ENCODE measurements at places on chromosomes 5 and 9. TPM values are rescaled to one million over a fixed set of nuclear protein-coding genes. Genes with fewer than 3 reads are reported as not detected.

- no peak for DNase-seq
Measured at GRCh38 chr5:151222790-151223446, 974 bp downstream of the CCDC69 start.

DNA sequence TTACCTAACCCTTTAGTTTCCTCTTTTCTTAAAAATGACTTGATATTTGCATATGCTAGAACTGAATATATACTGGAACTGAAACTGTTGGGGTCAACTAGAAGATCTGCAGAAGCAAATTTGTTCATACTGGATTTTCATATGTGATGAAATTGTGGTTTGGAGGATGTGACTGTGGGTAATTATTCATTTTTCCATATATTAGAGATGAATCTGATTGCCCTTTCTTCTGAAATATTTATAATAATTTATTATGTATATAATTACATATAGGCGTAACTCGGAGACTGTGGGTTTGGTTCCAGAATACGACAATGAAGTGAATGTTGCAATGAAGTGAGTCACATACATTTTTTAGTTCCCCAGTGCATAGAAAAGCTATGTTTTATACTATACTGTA, 149.1 kb downstream of the ATP10B start:
- DNase-seq = no peak

DNA sequence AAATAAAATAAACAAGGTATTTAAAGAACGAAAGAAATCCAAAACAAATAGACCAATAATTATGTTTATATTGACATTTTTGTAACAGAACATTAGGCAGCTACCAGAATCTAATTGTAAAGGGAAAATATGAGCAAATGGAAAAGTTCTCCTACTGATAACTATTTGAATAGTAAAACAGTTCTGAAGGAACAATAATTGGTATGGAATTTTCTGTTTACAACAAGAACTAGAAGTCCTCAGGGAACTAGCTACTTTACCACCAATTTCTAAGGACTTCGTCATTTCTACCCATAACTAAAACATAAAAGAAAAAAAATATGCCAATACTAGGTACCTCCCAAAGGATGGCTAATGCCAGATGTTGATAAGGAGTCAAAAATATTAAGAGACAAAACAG, 58.5 kb downstream of the AP3B1 start:
- DNase-seq = no peak

DNA sequence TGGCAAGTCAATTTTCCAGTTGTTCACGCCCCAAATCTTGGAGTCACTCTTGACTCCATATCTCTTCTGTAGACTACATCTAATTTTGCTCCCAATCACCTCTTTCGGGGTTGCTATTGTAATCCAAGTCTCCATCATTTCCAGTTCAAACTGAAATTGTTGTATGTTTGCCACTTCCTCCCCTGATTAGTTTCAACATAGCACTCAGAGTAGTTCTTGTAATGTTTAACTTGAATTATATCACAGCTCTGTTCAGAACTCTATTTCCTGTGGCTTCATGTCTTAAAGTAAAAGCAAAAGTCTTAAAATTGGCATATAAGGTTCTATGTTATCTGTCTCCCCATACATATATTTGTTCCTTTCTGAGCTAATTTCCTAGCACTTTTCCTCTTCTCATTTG, 348.5 kb upstream of the RIOK2 start:
- no peak for DNase-seq

DNA sequence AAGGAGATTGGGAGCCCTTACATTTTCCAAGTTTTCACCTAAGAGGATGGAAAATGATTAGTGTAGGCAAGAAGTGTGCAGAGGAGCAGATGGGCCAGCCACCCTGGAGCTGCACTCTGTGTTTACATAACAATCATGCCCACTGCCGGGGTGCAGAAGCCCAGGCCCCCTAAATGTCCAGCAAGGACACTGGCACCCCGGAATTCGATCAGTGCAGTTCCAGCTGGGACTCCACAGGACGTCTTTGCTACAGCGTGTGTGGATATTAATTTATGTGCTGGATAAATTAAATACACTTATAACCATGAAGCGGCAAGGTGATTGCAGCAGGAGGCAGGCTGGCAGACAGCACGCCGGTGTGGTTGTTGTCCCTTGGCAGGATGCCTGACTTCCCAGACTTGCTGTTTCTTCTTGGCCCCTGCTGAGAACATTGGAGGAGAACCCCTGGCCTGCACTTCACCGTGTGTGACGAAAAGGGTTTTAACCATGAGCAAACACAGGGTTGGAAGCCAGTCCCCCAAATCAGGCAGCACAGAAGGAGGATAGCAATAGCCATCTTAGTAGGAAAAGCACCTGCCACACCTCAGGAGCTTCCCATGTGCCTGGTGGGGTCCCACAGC, 73.7 kb downstream of the GADD45G start:
- DNase-seq = no peak

- DNase-seq = no peak
Measured at GRCh38 chr5:110321117-110321516, 405.4 kb downstream of the TMEM232 start.

DNA sequence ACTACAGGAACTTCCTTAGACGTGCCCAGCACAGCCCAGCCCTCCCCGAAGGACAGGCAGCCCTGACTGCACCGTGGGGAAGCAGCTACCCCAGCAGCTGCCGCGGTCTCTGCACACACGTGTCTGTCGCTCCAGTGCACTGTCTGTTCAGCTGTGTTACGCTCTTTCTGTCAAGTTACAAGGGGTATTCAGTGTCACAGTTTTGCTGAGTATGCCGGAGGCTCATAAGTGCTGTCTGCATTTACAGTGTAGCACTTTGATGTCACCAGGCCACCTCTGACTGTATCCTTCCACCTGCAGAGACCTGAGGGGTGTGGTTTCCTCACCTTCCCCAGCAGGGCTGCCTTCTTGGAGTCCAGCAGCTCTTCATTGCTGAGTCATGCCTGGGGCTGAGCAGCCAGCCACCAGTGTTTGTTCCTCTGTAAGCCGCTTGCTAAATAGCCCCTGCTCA, 126.8 kb downstream of the EHMT1 start:
- DNase-seq = no peak

DNA sequence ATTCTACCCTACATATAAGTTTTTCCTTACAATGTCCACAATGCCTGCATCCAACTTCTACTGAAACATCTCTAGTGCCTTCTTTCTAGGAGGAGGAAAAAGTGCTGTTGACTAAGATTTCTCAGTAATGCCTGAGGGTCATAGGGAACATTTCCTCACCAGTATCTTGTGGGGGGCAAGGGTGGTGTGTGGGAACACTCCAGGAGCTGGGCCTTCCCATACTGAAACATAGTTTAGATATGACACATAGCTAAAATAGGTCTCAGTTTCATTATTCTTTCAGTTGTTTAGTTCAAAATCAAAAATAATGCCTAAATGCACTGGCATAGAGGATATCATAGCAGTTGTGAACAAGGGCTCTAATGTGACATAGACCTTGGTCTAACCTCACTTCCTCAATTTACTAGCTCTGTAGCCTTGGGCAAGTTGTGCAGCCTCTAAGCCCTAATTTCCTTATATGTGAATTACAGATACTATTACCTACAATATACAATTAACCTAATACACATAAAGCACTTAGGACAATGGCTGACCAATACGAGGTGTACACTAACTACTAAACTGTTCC, 66.1 kb downstream of the HAPLN1 start:
- no peak for DNase-seq

DNA sequence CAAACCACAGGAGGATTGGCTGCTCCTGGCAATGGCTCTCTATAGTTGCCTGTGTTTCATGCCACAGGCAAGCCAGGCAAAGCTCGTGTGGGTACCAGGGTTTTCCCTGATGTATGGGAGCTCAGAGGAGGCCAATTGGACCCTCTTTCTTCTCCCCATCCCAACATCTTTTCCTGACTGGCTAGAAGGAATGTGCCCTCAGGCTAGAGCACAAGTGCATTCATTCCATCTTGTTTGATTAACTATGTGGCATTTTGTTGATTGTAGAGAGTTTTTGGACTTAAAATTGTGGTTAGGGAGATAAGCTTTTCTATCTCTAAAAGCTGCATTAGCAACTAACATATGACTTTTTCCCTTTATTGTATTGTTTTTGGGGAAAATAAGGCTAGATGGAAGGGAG, 561.3 kb downstream of the PSAT1 start:
- no peak for DNase-seq

DNA sequence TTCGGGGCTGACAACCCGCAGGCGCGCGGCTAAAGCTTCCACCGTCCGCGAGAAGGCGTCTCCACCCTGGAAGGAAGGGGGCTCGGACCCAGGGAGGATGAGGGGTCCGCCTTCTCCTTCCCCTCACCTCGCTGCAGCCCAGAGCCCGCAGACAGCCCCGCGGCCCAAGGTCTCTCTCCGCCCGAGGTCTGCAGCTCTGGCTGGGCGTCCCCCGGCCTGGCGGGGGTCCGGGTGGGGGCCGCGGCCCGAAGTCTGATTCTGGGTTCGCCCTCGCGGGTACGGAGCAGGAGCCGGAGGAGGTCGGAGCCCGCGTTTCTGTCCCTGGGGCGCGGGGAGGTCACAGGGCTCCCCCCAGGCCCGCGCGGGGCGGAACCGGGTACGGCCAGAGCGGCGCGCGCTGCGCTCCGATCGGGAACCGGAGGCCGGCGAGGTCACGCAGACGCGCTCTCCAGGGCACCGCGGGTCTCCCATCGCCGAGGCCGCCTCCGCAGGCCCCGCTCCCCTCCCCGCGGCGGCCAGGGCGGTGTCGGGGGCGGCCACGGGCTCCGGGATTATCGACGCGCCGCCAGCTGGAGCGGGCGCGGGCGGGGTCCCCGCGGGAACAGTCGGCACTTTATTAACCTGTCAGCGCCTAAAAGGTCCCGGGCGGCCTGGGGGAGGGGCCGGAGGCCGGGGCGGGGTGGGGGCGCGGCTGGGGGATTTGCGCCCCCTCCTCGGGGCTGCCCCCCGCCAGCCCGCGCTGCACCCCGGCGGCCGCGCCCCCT, 11.6 kb downstream of the LHX3 start:
- no peak for DNase-seq

DNA sequence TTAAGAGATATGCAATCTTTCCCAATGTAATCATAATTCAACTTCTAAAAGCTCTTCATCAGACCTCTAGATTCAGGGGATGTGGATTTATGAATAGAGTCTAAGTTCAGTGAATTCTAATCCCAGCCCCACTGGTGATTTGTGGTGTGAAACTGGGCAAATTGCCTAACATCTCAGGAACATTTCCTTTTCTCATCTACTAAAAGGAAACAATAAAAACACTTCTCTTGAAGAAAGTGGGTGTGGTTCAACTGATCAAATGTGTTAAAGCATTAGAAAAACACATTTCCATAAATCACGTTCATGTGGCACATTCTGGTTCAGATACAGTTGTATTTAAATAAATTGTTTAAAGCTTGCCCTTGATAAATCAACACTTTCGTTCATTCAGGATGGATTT, 631.7 kb upstream of the CDH6 start:
- DNase-seq = no peak

DNA sequence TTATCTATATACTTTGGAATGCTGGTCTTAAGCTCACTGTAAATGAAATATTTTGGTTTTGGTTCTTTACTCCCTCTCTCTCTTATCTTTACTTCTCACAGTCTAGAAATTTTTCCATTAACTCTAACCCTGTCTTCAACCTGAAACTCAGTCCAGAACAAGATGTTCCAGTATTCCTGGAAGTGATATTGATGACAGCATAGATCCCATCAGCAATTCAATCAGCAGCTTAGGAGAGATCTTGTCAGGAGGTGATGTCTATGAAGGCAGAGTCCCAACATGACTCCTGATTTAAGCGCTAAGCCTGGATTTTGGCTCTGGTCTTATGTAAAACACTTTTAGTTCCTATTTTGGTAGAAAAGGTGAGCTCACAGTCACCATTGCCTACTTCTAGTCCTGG, 52.6 kb downstream of the RFK start:
- DNase-seq = no peak

- no peak for DNase-seq
Measured at GRCh38 chr5:152861231-152861630, 456.2 kb upstream of the NMUR2 start.

GRCh38 chr9:35748858-35749514, at the start of the genes GBA2 and RGP1:
Gene GBA2 (minus strand): TSS chr9:35749228. CDS start chr9:35748704, 524 bp downstream.
Gene RGP1 (plus strand): TSS chr9:35749287. CDS start chr9:35749756, 469 bp downstream.
- DNase-seq = no peak

GRCh38 chr9:13932528-13933267, 381.2 kb downstream of the NFIB start:
- DNase-seq = no peak

- no peak for DNase-seq
Measured at GRCh38 chr5:159629158-159629557, 287.1 kb upstream of the ADRA1B start.

Gene BNIP1
- 14.5 TPM for polyA plus RNA-seq

Gene GABBR2
- polyA plus RNA-seq = 3.6 TPM

Gene HAPLN1
- 9.9 TPM for polyA plus RNA-seq

Gene ADAMTSL1
- 16.5 TPM for polyA plus RNA-seq

Gene PCDHB3
- 3.4 TPM for polyA plus RNA-seq

Gene NTNG2
- 0.46 TPM for polyA plus RNA-seq

Gene PCDHB4
- polyA plus RNA-seq = 1.9 TPM
